ENCODE measurements at places on chromosomes 4 and X.

DNA sequence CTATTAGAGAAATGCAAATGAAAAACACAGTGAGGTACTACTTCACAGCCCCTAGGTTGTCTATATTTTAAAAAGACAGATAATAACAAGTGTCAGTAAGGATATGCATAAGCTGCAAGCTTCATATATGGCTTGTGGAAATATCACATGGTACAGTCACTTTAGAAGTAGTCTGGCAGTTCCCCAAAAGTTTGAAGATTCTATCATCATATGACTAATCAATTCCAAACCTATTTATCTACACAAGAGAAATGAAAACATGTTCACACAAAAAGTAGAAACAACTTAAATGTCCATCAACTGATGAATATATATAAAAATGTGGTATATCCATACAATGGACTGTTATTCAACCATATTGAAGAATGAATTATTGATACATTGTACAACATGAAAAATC lies 185.8 kb upstream of the STK26 start:
- no peak for DNase-seq

DNA sequence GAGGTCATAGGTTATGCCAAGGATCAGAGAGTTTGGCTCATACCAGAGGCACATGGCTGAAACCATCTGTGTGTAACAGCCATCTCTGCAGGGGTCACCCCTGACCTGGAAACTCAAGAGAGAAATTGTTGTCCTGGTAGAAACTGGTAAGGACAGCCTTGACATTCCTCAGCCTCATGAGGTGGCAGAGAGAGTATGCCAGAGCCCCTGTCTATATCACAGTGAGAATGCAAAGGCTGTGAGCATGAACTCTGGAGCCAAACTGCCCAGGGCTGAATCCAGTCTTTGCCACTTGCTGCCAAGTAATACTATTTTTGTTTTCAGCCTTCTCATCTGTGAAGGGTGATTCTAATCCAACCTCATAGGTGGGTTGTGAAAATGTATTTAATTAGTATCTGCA lies 37.1 kb upstream of the CCDC149 start:
- no peak for DNase-seq

DNA sequence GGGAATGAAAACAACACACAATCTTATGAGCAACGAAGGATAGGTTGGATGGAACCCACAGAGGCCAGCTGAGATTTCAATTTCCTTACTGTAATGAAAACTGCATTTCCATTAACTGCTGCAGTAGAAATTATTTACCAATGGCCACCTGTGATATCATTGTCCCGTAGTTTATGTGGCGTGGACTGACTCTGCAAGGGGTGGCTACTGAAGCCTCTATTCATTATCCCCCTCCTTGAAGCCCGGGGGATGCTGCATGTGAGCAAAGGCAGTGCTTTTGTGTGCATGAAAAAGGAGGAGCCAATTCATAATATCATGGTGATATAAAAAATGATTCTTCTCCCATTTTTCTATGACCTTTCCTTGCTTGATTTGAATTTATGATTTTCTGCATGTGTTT lies 207.8 kb downstream of the PTTG2 start:
- DNase-seq = no peak

- no peak for DNase-seq
These were observed 1679.2 kb upstream of the TENM3 start for GRCh38 chr4:180564026-180564425.

DNA sequence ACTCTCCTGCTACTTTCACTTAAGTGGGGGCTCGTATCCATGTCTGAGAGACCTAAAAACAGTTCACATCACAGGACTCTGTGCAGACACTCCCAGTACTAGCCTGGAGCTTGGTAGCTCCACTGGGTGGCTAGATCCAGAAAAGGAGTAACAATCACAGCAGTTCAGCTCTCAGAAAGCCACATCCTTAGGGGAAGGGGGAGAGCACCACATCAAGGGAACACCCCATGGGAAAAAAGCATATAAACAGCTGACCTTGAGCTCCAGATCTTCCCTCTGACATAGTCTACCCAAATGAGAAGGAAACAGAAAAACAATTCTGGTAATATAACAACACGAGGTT lies 175.8 kb downstream of the FAM13A start:
- DNase-seq = no peak

GRCh38 chrX:44012484-44013096 lies 39.4 kb upstream of the NDP start:
- no peak for DNase-seq

DNA sequence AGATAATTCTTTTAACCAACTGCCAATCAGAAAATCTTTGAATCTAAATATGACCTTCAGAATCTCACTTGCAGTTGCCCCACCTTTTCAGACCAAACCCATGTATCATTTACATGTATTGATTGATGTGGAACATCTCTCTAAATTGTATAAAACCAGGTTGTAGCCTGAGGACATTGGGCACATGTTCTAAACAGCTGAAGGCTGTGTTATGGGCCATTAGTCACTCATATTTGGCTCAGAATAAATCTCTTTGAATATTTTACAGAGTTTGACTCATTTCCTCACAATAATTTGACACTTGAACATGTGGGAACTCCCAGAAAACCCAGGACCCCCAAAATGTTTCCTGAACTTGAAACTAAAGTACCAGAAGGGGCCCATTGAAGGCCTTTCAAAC lies 58.7 kb downstream of the UGT2B10 start:
- DNase-seq = no peak

GRCh38 chr4:147288512-147288911 lies 192.4 kb upstream of the EDNRA start:
- DNase-seq = no peak

DNA sequence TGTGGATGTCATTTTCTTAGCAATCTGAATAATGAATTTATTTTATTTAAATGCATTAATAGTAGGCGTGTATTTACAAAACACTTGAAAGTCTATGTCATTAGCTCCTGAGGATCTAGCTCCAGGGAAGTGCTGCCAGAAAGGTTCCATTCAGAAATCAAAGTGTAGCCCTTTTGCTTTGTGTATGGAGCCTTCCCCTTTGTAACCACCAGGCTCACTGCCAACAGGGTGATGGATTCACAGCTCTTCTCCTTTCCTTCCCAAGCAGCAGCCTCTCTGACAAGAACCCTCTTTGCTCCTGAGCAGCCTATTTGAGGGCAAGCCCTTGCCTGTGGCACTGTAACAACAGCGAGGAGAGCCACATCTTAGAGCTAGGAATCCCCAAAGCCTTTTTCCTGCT lies 286.0 kb upstream of the RASGEF1B start:
- DNase-seq = no peak

DNA sequence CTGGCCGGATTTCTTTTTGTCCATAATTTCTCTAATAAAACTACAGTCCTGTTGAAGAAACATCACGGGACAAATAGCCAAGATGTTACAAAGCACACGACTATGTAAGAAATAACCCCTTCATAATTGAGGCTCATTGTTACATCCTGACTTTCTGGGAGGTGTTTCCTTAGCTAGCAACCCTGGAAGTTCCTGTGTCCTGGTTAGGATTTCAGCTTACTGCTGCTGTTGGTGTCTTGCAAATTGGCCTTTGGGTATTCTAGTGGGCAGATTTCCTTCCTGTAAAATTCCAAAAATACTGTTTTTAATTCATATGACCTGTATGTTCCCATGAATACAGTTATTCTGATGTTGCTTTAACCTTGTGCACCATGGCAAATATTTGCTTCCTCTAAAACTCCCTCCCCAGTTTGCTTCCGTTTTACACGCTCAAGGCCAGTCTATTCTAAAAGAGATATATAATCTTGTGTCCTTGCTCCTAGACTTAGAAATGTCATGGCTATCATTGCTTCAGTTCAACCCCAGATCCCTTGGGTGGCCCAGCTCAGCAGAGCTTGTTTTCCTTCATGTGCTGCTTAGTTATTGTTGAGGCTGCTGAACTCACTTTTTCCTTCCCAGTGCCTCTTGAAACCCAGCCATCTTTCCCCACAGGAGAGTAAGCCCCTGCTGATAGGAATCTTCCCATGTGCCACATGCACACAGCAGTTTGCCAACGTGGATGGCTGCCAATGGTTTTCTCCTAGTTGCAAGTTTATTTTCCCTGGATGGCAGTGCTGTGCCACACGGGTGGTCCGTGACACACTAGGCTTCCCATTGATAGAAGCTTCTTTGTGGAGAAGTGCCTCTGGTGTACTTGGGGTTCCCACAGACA lies 75.8 kb downstream of the TSPAN7 start:
- DNase-seq = peak; percentile 85

DNA sequence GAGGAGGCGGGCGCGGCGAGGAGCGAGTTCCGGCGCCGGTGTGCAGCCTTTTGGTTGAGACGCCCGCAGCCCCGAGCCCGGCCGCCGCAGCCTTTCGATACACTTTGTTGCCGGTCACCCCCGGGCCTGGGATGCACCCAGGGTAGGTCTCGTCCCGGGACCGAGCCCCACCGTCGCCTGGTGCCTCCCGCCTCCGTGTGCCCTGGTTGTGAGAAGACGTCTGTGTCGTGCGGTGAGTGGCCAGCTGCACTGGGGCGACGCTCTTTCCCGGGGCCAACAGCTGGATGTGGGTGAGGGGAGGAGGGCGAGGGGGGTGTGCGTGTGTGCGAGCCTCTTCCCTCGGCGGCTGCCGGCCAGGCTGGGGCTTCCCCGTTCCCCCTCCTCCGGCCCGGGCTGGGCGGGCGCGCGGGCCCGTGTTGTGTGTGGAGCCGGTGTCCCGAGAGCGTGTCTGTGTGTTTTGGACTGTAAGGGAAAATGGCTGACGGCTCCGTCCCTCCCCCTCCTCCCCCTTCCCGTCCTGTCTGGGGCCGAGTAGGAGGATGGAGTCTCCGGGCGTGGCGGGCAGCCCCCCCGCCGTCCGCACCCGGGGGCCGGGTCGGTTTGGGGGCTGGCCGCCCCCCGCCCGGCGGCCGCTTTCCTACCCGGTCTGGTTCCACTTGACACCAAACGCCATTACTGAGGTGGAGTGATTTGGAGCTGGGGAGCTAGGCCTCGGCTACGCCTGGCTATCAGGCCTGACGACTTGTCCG lies 807 bp downstream of the USP9X start:
- DNase-seq = no peak

- no peak for DNase-seq
These were observed 2.1 kb upstream of the PRSS12 start for GRCh38 chr4:118354913-118355312.

- DNase-seq = no peak
These were observed 527.8 kb downstream of the INPP4B start for GRCh38 chr4:142318280-142318679.

DNA sequence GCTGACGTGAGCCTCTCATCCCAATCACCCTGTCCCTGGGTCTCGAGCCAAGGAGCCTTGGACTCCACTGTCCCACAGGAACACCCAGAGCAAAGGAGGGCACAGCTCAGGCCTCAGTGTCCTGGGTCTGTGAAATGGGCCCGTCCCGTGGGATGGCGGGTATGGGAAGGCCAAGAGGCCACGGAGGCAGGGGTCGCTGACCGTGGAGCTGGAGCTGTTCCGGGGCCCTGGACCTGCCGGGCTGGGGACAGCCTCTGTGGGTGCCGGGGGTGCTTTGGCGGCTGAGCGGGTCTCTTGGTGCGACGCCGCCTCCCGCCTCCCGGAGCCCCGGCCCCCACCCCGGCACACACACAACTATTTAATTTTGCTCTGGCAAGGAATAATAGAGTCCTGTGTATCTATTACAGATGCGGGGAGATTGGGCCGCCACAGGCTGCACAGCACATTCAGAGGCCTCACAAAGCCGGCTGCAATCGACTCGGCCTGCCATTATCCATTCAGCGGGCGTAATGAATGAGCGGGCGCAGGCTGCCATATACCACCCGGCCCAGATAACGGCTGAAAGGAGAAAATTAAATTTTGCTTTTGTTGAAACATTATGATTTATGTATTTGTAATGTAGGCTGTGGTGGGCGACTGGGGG lies 83.9 kb upstream of the NKX1-1 start:
- no peak for DNase-seq

DNA sequence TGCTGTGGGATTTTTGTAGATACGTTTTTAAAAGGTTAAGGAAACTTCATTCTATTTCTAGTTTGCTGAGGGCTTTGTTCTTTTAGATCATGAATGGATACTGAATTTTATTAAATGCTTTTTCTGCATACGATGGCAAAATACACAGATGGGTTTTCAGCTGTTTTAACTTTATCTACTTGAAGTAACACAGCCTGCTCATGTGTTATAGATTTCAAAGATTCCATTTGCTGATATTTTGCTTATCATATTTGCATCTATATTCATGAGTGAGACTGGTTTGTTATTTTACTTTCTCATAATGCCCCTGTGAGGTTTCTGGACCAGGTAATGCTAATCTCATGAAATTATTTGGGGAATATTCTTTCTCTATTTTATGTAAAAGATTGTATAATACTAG lies 34.5 kb upstream of the HERC5 start:
- no peak for DNase-seq

All from osteocyte (in vitro differentiated cells).